ENCODE measurements at places on chromosomes 11 and 22.
A peak's percentile ranks its signal among the peaks of the same experiment; 100 is the strongest.

GRCh38 chr11:105670811-105671210 is 60.9 kb downstream of the GRIA4 start:
- no peak for DNase-seq

- DNase-seq = no peak
These were observed 729.4 kb downstream of the OPCML start for GRCh38 chr11:132802947-132803346.

- DNase-seq = peak; percentile 23
These were observed 74.9 kb downstream of the MORC2 start for GRCh38 chr22:30893434-30894370.

- no peak for DNase-seq
These were observed 628.4 kb downstream of the BRD1 start for GRCh38 chr22:49199224-49199623.

- no peak for DNase-seq
These were observed 164.0 kb downstream of the MN1 start for GRCh38 chr22:27637604-27638003.

DNA sequence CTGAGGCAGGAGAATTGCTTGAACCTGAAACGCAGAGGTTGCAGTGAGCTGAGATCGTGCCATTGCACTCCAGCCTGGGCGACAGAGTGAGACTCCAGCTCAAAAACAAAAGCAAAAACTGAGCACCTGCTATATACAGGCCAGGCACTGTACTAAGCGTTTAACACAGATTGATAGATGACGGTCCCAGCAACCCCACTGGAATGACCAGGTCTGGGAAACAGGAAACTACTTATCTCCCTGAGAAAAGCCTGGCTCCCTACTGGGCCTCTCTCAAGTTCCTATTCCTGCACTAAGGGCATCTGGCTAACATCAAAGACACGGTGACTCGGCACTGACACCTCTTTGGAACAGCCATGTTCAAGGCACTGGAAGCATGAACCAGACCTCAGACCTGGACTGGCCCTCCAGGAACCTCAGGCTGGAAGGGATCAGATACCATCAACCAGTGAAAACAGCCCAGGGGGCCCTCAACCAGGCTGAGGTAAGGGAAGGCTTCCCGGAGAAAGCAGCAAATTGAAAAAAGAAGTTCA is 16.6 kb downstream of the ARAP1 start:
- no peak for DNase-seq

- no peak for DNase-seq
These were observed 7.5 kb upstream of the CAVIN3 start for GRCh38 chr11:6327806-6328205.

DNA sequence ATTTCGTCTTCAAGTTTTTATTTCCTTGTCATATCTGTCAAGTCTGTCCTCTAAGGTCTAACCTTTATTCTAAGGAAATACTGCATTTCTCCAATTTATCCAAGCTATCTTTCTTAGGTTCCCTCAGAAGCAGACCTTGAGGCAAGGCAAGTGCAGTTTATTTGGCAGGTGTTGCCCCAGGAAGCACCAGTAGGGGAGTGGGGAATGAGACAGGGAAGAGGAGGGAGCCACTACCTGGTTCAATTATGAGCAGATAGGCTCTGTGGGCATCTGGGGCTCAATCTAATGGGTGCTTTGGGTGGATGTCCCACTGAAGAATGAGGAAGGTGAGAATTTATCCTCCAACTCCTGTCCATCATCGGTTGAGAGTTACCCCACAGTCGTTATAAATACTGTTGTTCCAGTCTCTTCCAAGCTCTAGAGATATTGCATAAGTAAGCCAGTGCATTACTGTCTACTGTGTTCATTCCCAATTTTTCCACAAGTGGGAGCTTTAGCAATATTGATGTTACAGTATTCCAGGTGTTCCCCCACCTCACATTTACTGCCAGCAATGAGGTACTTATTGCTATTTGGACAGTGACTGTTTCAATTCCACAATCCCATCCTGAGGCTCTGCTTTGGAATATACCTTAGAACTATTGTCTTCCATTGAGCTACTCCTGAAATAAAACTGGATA is 154.9 kb upstream of the CEP126 start:
- no peak for DNase-seq

DNA sequence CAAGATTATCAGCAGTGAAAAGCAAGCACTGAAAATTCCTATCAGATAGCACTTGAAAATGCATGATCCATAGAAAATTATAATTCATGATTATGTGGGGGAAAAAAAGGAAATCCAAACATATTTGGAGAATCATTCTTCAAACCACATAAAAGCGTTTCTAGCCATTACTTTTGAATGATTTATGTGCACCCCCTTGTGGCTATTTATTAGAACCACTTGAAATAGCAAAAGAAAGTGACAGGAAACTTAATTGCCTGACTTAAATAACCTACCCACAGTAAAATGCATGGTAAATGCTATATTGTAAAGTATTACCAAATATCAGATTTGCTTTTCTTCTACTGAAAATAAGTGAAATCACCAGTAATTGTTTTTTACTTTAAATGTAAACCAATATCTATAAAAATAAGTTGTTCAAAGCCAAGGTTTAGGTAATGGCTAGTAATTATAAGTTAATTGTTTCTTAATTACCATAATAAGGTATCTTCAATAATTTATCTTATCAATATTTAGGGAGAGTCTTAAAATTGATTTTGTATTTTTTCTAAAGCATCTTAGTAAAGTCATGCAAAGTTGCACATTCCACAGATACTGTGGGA is 168.5 kb downstream of the ARHGAP42 start:
- DNase-seq = no peak

- no peak for DNase-seq
These were observed 31.0 kb downstream of the PACS1 start for GRCh38 chr11:66101066-66101464.

DNA sequence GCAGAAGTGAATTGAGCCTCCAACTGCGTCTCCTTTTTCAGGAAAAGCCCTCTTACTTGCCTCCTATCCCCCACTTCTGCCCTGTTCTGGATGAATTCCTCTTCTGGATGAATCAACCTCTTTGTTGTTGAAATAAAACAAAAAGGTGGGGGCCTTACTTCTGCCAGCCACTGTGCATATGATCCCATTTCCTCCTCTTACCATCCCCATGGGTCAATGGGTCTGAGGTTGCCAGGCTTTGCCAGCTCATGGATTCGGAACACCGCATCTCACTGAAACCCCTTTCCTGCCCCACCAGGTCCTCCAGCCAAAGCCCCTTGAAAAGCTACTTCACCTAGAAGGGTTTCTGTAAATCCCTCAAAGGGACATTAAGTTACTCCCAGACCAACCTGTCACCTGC is 3.7 kb upstream of the CHST1 start:
- DNase-seq = no peak

DNA sequence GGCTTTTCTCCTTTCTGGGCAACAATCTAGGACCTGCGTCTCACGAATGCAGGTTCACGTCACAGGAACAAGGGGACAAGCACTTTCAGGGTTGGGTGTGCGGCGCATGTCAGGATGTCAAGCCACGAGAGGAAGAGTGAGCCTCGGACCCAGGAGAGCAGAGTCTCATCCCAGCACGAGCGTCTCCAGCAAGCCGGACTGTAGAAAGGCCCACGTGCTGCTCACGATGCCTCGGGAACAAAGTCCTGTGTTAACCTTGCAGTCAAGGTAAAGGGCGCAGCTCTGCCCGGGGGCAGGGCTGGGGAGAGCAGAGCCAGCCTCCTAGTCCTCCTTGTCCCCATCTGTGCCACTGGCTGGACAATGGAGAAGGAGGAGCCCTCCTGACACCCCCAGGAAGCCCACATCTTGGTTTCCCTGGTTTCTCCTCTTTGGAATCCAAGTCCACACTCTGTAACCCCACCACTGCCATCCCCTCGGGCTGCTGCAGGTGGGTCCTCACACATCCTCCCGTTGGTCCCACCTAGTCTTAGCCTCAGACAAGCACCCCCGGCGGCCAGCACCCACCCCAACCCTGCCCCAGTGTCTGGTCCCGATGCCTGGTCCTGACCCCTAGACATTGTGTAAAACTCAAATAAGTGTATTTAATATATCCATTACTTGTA is 63.4 kb downstream of the CELSR1 start:
- DNase-seq = no peak

DNA sequence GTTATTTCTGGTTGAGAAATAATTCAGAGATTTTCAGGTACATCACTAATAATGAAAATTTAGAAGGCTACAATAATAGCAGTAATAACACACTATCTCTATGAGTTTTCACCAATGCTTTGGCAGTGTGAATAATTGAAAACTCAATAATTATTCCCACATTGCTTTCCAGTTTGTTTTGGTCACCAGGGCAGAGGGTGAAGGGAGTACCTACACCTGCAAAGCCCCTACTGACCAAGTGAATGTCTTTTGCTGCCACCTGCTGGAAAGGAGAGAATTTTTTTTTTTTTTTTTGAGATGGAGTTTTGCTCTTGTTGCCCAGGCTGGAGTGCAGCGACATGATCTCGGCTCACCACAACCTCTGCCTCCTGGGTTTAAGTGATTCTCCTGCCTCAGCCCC is 3.2 kb downstream of the NELL1 start:
- no peak for DNase-seq

DNA sequence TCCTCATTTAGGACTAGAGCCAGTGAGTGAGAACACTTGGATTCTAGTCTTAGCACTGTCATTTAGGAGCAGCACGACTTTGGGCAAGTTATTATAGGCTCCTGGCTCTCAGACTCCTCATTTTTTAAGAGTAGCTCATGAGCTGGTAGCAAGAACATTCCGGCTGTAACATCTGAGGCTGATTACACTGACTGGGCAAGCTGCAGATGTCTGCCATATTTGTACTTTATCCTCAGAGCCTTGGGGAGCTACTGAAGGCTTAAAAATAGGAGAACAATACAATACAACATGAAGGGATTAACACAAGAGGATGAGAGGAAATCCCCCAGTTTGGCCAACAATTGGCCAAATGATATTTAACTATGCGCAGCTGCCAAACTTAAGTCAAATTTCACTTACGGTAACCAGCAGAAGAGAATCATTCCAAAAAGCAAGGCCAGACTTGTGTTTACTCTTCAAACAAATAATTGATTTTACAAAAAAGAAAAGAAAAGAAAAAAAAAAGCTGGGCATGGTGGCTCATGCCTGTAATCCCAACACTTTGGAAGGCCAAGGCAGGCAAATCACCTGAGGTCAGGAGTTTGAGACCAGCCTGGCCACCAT is 113.1 kb upstream of the ARHGAP42 start:
- DNase-seq = no peak

- DNase-seq = no peak
These were observed 61.4 kb upstream of the MTMR2 start for GRCh38 chr11:95985174-95985808.

- DNase-seq = peak; percentile 31
These were observed 725 bp downstream of the ARHGAP42 start for GRCh38 chr11:100687630-100688395.

DNA sequence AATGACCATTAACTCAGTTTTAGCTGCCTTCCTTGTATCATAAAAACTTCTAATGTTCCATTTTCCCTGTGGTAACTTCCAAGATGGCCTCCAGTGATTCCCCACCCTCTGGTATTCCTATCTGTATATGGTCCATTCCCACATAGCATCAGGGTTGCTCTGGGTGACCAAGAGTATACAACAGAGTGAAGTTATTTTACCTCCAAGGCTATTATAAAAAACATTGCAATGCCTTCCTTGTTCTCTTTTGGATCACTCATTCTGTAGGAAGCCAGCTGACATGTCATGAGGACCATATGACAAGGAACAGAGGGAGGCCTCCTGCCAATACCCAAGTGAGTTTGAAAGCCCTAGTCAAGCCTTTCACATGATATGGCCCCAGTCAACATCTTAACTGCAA is 30.1 kb downstream of the ZNF280B start:
- no peak for DNase-seq

GRCh38 chr11:112886434-112887370 is 74.5 kb upstream of the NCAM1 start:
- no peak for DNase-seq

DNA sequence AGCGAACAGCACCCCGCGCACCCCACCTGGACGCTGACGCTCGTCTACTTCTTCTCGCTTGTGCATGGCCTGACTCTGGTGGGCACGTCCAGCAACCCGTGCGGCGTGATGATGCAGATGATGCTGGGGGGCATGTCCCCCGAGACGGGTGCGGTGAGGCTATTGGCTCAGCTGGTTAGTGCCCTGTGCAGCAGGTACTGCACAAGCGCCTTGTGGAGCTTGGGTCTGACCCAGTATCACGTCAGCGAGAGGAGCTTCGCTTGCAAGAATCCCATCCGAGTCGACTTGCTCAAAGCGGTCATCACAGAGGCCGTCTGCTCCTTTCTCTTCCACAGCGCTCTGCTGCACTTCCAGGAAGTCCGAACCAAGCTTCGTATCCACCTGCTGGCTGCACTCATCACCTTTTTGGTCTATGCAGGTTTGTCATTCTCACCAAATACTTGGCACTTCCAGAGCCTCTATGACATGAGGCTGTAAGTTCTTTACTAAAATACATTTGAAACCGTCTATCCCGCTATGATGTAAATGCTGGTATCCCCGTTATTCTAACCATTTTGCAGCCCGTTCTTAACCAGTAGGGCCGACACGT is 535 bp downstream of the AQP11 start:
- DNase-seq = peak; percentile 49

GRCh38 chr11:119978696-119979095 is 159.2 kb downstream of the TRIM29 start:
- DNase-seq = no peak

GRCh38 chr11:10072142-10072541 is 221.9 kb downstream of the SBF2 start:
- DNase-seq = no peak

DNA sequence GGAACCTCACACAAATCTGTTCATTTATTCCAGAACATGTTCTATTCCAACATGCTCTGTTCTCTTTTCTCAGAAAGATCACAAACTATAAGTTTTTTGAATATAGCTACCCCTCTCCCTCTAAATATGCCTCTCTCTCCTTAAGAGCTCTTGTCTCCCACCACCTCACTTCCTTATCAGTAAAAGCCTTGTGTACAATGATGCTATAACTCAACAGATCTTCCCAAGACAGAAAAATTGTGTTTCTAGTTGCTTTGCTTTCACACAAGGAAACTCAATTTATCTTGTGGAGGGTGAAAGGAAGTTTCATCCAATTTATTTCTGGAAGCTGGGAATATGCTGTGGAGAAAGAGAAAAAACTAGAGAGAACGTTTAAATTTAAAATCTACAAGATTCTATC is 64.4 kb downstream of the FAM76B start:
- DNase-seq = no peak

DNA sequence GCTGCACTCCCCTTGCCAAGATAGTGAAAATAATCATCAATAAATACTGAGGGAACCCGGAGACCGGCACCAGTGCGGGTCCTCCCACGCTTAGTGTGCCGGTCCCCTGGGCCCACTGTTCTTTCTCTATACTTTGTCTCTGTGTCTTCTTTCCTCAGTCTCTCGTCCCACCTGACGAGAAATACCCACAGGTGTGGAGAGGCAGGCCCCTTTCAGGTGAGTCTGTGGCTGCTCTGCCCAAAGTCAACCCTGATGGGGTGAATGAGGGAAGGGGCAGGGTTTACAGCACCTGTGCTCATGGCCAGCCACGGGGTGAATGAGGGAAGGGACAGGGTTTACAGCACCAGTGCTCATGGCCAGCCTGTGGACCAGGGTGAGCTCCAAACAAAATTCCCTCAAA is 4.7 kb downstream of the BET1L start:
- peak; percentile 24 for DNase-seq

Measured in stimulated activated CD8-positive, alpha-beta memory T cell treated with anti-CD3 and anti-CD28 coated beads, Interleukin-4, amount 100 ng/mL, for 48 hours (primary cell).